ENCODE measurements at places on chromosomes 6 and 20.

DNA sequence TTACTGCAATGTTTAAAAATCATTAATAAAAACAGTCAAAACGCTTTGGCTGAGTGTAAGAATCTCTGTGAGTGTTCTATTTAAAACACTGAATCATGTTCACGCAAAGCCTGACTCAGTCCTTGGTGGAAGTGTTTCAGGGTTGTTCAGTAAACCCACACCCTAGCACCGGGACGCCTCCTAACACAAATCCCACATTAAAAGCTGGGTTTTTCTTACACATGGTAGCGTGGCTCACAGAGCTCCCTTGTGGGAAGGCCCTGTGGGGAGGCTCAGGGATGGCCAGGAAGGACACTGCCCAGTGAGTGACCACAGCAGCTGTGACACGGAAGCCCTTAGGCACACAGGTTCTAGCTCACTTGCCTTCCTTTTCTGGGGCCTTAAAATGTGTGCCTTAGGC, 80.2 kb downstream of the GMPR start:
- DNase-seq: no peak

- no peak for DNase-seq
These were observed 139.9 kb downstream of the MOXD1 start for GRCh38 chr6:132261354-132261753.

- DNase-seq: no peak
These were observed 2.9 kb upstream of the TUBB2B start for GRCh38 chr6:3230256-3230882.

DNA sequence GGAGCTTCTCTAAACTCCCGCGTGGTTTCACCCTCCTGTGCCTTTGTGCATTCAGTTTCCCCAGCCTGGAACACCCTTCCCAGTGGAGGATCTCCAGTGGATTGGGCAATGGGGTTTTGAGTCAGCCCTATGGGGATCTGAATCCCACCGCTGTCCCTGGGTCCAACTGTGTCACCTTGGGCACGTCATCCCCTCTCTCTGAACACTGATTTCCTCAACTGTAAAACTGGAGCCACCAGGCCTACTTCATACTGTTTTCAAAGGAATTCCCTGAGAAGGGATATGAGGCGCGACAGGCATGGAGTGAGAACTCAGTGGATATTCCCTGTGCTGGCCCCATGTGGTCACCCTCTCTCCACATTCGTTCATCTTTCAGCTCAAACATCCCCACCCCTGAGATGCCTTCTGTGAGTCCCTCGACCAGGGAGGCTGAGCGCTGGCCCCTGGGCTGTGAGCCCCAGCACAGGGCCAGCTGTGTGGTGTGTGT, 25.7 kb downstream of the MAFB start:
- DNase-seq: no peak

DNA sequence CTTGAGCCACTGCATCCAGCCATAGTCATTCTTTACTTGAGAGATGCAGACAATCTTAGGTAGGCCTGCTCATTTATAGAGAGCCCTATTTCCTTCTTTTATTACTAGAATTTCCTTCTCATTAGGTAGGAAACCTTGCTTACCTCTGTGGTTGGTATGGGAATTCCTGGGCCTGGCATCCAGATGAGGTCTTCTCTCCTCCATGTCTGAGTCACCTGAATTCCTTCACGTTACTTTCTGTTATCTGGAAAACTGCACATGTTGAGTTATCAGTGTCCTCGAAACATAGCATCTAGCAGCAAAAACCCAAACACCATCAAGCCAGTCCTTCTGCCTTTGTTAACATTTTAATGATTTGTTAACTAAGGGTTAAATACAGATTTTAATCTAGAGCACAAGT, 2.2 kb downstream of the ZNFX1 start:
- DNase-seq: no peak

- DNase-seq: no peak
These were observed 61.8 kb downstream of the TULP4 start for GRCh38 chr6:158374020-158374419.

DNA sequence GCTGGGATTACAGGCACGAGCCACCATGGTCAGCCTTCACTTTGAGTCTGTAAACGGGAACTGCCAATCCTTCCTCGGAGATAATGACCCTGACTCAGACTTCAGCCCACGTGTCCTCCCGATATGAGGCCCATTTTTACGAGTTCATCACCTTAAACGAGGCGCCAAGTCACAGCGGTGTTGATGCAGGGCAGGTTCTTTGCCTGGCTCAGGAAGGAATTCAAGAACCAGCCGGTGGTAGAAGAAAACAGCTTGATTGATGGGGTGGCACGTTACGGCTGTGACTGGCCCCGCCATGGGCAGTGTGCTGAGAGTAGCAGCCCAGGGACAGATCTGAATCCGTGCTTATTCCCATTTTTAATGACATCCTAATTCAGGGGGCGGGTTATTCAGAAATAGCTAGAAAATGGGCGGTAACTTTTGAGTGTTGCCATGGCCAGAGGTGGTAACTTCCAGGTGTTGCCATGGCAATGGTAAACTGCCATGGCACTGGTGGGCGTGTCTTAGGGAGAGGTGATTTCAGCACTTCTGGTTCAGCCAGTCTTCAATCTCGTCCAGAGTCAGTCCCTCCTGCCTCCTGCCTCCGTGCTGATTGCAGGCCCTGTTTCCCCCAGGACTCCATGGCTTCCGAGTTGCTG, 9.1 kb upstream of the MAP1LC3A start:
- no peak for DNase-seq

GRCh38 chr6:107624541-107624940, 134.6 kb downstream of the SOBP start:
- DNase-seq: no peak

DNA sequence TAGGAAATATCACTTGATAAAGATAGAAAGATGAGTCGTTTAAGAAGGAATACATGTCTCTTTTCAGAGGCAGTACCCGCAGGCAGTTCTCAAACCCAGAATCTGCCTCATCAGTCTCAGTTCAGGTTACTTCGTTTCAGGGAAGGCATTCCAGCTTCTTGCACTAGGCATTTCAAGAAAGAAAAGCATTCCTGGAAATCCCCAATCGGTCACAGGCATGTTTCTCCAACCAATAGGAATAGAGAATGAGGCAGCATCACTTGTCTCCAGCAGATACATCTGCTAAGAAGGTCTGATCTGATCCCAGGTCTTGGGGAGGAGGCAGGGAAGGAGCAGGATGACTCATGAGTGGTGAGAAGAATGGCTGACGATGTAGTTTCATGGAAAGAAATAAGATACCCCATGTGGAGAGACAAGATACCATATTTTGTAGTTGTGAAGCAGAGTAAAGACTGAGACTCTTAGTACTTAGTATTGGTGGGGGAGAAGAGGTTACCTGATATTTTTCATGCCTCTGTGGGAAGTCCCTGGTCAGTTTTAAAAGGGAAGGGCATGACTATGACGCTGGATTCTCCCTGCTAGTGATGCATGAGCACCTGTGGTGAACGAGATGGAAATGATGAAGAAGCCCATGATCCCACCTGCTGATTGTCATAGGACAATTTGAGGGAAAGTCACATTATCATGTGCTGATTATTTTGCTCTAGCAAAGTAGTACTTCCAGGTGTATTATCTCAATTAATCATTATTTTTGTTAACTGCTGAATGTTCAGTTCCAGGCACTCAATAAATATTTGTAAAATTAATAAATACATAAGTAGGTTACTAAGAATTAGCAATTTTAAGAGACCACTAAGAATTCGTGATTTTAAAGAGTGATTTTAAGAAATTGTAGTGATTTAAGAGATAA, 20.3 kb upstream of the HLA-DRB1 start:
- DNase-seq: no peak

DNA sequence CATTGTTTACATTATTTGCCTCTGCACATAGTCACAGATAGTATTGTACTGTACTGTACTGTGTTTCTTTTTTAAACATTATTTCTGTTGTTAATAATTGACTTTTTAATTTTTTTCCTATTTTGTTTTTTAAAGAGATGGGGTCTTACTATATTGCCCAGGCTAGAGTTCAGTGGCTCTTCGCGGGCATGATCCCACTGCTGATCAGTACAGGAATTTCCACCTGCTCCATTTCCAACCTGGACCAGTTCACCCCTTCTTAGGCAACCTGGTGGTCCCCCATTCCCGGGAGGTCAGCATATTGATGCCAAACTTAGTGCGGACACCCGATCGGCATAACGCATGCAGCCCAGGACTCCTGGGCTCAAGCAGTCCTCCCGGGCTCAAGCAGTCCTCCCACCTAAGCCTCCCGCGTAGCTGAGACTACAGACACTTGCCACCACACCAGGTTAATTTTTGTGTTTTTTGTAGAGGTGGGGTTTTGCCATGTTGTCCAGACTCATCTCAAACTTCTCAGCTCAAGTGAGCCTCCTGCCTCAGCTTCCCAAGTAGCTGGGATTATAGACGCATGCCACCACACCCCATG, 47.5 kb downstream of the PTPN1 start:
- no peak for DNase-seq

GRCh38 chr20:25148982-25149846, 46.3 kb upstream of the ENTPD6 start:
- DNase-seq: no peak

DNA sequence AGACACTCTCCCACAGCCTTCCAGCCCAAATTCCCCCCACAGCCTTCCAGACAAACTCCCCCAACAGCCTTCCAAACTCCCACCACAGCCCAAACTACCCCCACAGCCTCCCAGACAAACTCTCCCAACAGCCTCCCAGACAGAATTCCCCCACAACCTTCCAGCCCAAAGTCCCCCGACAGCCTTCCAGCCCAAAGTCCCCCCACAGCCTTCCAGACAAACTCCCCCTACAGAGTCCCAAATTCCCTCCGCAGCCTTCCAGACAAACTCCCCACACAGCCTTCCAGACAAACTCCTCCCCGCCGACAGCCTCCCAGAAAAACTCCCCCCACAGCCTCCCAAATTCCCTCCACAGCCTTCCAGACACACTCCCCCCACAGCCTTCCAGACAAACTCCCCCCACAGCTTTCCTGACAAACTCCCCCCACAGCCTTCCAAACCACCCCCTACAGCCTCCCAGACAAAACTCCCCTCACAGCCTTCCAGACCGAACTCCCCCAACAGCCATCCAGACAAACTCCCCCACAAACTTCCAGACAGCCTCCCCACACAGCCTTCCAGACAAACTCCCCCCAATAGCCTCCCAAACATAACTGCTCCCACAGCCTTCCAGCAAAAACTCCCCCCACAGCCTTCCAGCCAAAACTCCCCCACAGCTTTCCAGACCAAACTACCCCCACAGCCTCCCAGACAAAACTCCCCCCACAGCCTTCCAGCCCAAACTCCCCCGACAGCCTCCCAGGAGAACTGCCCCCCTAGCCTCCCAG, 38.0 kb upstream of the SYNDIG1 start:
- no peak for DNase-seq

- no peak for DNase-seq
These were observed 23.7 kb downstream of the RIOK1 start for GRCh38 chr6:7413151-7413823.

- no peak for DNase-seq
These were observed 47.2 kb downstream of the KCNS1 start for GRCh38 chr20:45053430-45054351.

GRCh38 chr20:39853636-39854035, 835.4 kb downstream of the MAFB start:
- DNase-seq: no peak

DNA sequence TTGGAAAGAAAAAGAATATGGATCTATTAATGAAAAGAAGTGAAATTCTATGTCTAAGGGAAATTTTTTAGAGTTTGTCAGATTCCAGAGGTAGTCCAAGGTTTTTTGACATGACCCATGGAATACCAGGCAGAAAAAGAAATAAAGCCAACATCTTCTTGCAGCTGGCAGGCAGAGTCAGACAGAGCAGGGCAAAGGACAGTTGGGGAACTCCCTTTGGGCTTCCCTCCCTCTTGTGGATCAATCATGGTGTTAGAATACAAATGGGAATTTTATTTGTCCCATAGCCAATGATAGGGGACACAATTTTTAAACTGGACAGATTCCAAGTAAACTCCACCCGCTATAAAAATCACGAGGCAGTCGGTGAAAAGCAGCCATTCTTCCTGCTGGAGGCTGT, 92.1 kb upstream of the TAB2 start:
- DNase-seq: no peak

GRCh38 chr20:61299104-61299503, 47.0 kb downstream of the CDH4 start:
- no peak for DNase-seq

GRCh38 chr6:30154709-30155519, 6.1 kb downstream of the TRIM10 start:
- no peak for DNase-seq

DNA sequence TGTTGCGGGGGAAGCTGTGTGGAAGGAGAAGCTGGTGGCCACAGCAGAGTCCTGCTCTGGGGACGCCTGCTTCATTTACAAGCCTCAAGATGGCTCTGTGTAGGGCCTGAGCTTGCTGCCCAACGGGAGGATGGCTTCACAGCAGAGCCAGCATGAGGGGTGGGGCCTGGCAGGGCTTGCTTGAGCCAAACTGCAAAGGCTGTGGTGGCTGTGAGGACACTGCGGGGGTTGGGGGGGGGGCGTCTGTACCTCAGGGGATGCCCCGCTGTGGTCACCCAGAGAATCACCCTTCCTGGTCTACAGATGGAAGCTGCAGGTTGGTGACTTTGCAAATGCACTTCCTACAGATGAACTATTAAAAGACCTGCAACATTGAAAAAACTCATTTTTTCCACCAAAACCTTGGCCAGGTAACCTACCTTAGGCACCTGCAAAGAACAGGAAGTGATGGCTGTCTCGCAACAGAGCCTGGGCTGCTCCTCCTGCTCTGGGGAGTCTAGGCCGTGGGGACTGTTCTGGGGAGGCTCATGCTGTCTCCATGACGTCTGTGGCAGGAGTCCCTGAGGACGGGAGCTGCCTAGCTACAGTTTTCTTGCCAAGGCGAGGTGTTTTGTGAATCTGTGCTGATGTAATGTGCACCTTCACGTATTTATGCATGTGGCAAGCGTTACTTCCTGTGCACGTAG, 7.3 kb downstream of the NPBWR2 start:
- DNase-seq: no peak

GRCh38 chr20:46797206-46797605, 87.8 kb downstream of the SLC2A10 start:
- no peak for DNase-seq

- DNase-seq: no peak
These were observed 308.9 kb downstream of the KHDRBS2 start for GRCh38 chr6:61977099-61977498.

GRCh38 chr6:56659721-56660380, 17.2 kb upstream of the DST start:
- no peak for DNase-seq

DNA sequence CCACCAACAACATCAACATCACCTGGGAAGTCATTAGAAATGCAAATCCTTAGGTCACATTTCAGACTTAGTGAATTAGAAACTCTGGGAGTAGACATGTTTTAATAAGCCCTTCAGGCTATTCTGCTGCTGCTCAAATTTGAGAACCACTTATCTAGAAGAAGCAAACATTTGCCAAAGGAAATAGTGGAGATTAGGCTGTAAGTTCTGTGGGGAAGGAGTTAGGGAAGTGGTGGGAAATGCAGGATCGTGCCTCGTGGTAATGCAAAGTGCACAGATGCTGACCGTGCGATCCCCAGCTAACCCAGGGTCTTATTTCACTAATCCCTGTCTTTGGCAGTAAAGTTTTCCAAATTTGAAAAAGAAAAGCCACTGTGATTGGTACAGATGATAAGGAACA, 328.5 kb downstream of the EPM2A start:
- no peak for DNase-seq

- no peak for DNase-seq
These were observed 212.9 kb upstream of the PMEPA1 start for GRCh38 chr20:57922706-57923105.
